ENCODE measurements at places on chromosomes 11 and 22.

- DNase-seq = no peak
Observed at GRCh38 chr11:111764621-111765020, 1.6 kb downstream of the PPP2R1B start.

GRCh38 chr22:22914726-22915669, 27.4 kb downstream of the IGLL5 start:
- no peak for DNase-seq

DNA sequence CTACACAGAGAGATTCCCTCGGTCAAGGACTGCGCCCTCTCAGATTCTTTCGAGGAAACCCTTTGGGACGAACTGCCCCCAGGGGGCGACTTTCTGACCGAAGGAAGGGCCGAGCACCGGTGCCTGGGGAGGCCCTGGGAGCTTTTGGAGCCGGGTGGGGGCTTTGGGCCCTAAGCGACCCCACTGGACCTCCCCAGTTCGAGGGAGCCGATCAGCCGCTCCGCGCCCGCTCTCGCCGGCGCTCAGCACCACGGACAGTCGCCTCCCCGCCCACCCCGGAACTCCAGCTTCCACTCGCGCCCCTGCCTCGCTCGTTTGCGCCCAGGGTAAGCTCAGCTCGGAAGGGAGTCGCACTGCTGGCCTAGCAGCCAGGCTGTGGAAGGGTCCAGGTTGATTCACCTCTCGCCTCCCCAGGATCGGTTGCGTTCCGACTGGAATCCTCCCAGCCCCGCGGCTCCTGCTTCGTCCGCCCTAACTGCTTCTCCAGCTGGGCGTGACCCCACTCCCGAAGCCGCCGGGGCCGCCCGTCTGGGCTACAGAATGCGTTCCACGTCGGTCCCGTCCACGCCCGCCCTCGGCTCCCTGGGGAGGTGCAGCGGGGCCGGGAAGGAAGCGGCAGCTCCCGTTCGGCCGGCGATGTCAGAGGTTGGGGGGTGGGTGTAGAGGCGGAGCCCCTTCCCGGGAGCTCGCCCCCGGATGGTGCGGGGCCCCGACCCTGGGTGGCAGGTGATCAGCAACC, 428 bp downstream of the SCN3B start:
- DNase-seq = peak; percentile 5

GRCh38 chr11:121533601-121534000, 80.8 kb upstream of the SORL1-AS1 start:
- no peak for DNase-seq

DNA sequence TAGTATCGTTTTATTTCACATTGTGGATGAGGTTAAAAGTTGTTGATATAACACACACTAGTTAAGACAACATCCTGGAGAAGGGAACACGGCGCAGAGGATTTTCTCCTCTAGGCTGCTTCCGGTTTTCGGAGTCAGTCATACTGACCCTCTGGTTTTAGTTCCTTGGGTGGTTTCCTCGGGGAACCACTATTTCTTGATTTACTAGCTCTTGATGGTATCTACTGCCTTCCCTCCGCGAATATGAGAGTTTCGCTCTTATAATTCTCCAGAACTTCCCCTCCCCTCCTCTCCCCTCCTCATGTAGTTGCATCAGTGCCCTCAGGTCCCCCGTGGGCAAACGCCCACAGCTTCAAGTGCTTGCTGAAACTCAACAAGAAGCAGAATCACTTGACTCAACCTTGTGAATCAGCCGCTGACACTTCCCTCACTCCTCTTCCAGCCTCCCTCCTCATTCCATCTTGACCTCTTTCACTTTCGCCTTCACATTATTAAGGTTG, 15.9 kb upstream of the APOBEC3A start:
- DNase-seq = no peak

GRCh38 chr11:129385801-129386200, 10.2 kb downstream of the BARX2 start:
- DNase-seq = no peak

GRCh38 chr22:46841522-46841921, 79.1 kb downstream of the TBC1D22A start:
- no peak for DNase-seq

- peak; percentile 4 for DNase-seq
Observed at GRCh38 chr22:46370584-46371291, 35.2 kb downstream of the TRMU start.

DNA sequence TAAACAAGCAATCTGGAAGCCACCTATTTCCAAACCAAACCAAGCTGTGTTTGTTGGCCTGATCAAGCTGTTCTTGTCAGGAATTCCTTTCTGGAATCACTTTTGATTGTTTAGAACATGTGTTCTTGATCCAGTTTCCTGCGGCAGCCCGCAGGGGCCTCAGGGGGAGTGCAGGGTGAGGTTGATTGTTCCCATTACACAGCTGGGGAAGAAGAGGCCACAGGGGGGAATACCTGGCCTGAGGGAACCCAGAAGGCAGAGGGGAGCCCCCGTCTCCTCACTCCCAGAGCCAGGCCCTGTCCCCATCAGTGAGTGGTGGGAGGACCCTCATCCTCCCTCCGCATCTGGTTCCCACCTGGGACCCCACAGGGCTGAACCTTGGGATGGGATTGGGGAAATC, 4.2 kb downstream of the MRGPRD start:
- DNase-seq = no peak

- no peak for DNase-seq
Observed at GRCh38 chr11:46930089-46930488, 6.5 kb upstream of the CSTPP1 start.

GRCh38 chr22:36404446-36404845, 16.7 kb upstream of the MYH9 start:
- no peak for DNase-seq

GRCh38 chr11:134223121-134223520, 646 bp downstream of the NCAPD3 start:
- no peak for DNase-seq

GRCh38 chr11:12199231-12199948, 89.0 kb downstream of the MICAL2 start:
- DNase-seq = peak; percentile 36

DNA sequence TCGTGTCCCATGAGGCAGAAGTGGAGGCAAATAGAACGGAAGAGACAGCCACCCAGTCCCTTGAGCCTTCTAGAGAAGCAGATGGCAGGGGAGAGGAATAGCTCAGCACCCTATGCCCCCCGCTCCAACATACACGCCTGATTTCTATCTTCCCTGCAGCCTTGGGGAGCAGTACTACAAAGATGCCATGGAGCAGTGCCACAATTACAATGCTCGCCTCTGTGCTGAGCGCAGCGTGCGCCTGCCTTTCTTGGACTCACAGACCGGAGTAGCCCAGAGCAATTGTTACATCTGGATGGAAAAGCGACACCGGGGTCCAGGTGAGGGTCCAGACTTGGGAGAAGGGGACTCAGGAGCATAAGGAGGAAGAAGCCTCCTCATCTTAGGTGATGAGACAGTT, 6.6 kb downstream of the DPF2 start:
- DNase-seq = no peak

DNA sequence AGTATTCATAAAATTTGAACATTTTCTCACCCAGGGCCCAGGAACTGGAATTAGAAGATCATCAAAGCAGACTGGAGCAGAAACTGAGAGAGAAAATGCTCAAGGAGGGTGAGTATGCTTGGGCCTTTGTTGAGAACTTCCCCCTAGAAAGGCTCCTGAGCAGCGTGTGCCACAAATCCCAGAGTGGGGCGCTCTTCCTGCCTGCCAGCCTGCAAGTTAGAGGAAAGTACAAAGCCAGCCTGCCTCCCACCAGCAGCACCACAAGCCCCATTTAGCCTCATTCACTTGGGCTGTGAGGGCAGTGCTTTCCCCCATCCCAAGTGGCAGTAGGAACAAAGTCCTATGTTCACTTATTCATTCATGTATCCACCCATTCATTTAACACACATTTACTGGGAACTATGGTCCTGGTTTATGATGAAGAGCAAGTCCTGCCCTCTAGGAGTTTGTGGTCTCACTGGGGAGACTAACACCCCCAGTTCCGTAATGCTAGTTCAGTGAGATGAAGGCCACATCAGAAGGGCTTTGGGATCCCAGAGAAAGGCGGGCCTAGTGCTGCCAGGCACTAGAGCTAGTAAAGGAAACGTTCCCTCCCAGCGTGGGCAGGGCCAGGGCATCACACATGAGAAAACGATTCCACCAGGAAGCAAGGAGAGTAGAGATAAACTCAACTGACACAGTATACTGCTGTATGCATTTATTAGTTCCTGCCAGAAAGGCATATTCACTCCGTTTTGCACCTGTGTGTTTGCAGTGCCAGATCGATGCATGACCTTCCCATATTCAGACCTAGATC, 22.4 kb upstream of the PARVA start:
- no peak for DNase-seq

DNA sequence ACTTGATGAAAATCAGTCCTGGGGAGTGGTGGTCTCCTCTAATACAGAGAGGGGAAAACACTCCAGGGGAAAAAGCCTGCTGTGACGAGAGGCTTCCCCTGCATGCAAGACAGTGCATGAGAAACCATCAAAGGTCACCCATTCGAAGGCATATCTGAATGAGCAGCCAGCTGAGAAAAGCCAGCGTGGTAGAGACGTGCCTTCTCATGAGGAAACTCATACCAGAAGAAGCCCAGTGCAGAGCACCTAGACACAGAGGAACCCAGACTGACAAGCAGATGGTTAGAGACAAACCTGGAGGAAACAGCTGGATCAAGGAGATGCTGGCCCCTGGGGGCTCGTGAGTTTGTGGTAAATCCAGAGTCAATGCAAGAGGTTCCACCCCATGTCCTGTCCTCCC, 534.8 kb downstream of the BRD1 start:
- no peak for DNase-seq

DNA sequence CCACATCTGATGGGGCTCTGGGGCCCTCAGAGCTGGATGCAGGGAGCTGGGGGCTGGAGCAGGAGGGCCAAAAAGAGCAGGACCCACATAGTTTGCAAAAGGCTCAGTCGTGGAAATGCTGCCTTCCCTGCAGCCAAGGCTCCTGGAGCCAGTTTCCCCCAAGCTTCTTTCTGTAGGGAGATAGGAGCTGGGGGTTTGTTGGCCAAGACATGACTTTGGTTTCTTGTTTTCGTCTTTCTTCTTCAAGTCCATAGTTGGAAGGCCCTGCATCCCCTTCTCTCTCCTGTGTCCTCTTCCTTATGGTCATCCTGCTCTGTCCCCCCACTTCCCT, 36.3 kb downstream of the IGF2 start:
- no peak for DNase-seq

GRCh38 chr11:78140392-78141077, 1.1 kb upstream of the ALG8 start:
- DNase-seq = no peak

- DNase-seq = no peak
Observed at GRCh38 chr22:43241699-43242386, 54.9 kb upstream of the TTLL12 start.

DNA sequence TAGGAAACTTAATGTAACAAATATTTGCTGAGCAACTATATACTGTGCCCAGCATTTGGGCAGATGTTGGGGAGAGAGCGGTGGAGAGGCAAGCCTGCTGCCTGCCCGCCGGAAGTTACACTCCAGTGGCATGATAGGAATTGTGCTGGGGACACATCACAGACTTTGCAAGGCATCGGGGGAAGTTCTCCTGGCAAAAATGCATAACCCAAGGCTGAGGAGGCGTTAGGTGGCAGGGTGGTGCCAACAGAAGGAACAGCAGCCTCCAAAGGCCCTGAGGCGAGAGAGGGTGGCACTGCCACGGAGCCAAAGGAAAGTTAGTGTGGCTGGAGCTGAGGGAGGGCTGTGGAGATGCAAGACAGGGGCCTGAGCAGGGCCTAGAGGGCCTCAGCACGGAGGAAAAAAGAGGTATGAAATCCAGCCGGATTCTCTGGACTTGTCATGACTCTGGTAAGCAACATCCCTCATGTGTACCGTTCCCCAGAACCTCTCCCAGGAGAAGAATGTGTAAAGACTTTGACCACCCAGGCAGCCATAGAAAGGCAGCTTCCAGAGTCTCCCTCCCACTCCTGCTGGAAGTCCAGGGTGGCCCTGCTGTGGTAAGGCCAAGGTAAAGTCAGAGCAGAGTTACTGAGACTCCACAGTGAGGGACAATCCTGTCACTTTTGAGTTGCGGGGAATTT, 76.1 kb upstream of the RAB1B start:
- no peak for DNase-seq

- DNase-seq = no peak
Observed at GRCh38 chr11:34151166-34151565, 45.7 kb downstream of the NAT10 start.

DNA sequence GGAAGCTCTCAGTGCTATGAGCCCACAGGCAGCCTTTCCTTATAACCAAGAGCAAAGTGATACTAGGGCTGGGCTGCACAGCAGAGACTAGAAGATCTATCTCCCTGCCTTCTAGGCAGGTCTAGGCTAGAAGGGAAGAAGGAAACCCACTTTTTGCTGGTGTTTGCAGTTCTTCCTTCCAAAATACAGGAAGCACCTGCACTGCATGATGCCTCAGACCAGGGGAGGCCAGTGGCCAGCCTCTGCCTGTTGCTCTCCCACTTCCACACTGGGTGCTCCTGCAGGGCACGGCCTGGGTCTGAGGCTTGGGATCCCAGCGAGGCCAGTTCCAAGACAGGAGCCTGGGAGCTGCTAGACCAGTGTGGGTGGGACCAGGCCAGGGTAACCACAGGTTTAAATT, 6.0 kb upstream of the UCP3 start:
- no peak for DNase-seq

DNA sequence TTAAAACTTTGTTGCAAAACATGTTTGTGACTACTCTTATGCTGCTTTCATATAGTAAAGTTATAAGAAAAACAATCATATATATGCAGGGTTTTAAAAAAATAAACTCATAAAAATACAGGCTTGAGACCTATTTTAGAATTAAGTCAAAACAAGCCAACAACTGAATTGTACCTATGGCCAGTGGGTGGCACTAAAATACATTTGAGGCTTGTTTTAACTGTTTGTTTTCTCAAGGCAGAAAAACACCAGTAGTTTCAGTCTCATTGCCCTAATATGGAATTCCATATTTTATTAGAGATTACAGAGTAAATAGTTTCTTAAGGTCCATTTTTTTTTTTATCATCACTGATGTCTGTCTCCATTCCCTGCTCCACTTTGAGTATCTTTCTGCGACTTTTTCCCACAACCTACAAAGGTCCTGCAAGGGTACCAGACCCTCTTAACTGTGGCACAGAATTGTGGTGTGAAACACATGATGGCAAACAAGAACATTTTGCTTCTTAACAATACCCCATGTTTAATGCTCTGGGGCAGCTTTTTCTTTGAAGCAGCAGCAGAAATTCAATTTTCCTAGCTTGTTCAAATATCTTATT, 8.5 kb upstream of the CCDC89 start:
- DNase-seq = peak; percentile 6
